ENCODE measurements at places on chromosomes 1 and 21.

GRCh38 chr1:170993717-170994116 is 58.4 kb downstream of the MROH9 start:
- DNase-seq = no peak

- DNase-seq = no peak
Measured at GRCh38 chr1:19764848-19765247, 34.9 kb downstream of the TMCO4 start.

DNA sequence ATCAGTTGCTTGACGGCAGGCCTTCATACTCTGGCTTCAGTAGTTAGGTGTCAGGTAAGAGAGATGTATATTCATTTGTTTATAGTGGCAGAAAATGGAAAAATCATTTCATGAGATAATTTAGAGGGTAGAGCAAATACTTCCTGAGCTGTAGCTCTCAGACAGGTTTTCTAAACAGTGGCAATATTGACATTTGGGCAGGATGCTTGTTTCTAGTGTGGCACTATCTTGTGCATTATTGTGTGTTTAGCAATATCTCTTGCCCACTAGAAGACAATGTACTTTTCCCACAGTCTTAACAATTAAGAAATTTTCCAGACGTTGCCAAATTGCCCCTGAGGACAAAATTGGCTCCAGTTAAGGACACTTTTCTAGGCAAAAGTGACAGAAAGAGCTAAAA is 1143.1 kb downstream of the PLA2G4A start:
- DNase-seq = no peak

DNA sequence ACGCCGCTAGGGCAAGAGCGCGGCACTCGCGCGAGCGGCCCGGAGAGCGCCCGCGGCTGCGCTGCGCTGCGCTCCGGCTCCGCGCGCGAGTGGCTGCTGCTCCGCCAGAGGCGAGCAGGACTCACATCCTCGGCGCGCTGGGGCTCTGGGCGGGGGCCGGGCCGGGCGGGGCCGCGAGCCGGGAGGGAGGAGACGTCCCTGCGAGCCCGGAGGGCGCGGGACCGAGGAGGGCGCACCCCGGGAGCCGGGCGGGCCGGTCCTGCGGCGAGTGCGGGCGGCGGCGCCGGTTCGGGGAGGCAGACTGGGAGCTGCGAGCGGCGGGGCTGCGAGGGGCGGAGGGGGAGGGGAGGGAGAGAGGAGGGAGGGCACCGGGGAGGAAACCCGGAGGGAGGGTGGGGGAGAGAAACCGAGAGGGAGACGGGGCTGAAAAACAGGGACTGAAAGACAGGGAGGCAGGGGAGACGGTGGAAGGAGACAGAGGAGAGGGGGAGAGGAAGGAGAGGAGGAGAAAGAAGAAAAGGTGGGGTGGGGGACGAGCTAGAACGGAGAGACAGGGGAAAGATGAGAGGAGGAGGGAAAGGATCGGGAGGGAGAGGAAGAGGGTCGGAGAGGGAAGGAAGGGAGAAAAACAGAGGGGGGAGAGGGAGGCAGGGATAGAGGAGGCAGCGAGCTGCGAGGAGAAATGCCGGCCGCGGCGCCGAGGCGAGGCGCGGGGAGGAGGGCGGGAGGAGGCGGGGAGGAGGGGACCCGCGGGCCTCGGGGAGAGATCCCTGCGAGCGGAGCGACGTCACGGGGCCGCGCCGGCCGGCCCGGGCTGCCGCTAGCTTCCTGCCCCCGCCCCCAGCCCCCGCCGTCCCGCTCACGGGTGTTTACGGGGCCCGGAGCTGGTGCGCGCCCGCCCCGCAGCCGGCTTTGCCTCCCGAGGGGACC is at the start of gene CAMK2N1:
Gene CAMK2N1 (minus strand): TSS at position 684 of the 930 bp plus-strand sequence. CDS start 831 bp downstream, outside the sequence.
- DNase-seq = no peak

DNA sequence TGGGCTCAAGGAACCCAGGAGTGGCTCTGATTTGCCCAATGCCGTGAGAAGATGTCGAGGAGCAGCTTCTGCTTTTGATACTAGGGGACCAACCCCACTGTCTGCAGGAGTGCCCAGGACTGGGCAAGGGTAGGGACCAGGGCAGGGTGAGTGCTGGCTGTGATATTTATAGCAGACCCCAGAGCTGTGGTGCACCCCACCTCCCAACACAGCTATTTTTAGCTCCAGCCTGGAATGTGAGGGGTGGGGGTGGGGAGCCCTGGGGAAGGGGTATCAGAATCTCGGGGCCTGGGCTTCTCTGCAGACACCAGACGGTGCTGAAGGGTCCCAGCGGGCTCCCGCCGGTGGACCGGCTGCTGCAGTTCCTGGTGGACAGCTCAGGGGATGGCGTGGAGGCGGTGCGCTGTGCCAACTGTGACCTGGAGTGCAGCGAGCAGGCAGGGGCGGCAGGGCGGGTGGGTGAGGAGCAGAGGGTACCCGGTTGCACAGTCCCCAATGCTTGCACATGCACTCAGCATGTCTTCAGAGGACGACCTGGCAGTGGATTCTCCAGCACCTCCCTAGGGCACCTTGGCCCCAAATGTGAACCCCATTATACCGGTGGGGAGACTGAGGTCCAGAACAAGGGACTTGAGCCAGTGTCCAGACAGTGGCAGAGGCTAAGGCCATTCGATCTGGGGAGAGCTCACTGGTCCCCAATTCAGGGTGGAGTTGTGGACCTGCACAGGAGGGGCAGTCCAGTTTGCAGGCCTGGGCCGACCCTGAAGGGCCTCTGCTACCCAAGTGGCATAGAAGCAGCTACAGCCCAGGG is 1.4 kb downstream of the RNF207 start:
- no peak for DNase-seq

DNA sequence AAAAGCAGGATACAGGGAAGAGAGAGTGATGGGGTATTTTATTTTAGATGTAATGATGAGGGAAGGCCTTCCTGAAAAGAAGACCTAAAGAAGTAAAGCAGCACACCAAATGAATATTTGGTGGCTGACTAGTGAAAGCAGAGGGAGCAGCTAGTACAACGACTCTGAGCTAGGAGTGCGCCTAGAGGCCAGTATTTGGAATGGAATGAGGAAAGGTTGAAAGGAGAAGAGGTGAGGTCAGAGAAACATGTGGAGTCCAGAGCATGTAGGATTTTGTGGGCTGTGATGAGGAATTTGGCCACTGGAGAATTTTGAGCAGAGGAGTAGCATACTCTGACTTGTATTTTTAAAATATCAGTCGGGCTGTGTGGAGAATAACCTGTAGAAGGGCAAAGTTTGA is 11.8 kb upstream of the RPL5 start:
- no peak for DNase-seq

Measured in stimulated activated CD4-positive, alpha-beta T cell treated with anti-CD3 and anti-CD28 coated beads, Interleukin-1b, Interleukin-23, amount 100 ng/mL, for 24 hours (primary cell).